ENCODE measurements at places on chromosomes 7 and 10. TPM values are rescaled to one million over a fixed set of nuclear protein-coding genes. Genes with fewer than 3 reads are reported as not detected.

The GJD4 gene
- total RNA-seq, result not detected

The OR13A1 gene
- total RNA-seq, result not detected

The DENND2A gene
- 0.19 TPM for total RNA-seq

The CLEC2L gene
- total RNA-seq, result not detected

The FGFR2 gene
- not detected for total RNA-seq

Measured in vein endothelial cell (primary cell).